ENCODE measurements at places on chromosomes 4 and X.

DNA sequence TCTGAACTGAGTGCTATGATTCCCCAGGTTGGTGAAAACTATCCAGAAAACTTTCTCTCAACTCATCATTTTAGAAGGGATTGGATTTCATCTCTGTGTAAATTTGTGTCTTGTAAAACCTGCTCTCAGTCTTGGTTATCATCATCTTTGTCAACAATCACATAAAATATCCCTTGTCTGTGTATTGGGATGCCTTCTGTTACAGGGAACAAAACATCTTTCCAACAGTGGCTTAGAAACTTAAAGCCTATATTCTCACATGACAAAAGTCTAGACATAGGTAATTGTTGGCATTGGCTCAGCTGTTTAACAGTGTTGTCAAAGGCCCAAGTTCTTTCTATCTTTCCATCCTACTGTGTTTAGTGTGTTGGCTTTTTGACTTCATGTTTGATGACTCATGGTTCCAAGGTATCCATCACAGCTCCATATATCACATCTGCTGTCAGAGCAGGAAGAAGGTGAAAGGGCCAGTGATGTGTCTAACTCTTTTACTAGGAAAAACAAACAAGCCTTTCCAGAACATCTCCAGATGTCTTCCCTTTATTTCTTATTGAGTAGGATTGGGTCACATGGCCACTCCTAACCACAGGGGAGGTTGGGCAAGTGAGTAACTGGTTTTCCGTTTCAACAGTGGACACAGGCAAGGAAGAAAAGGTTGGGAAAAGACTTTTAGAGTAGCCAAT lies 65.0 kb downstream of the PHEX start:
- no peak for DNase-seq

- no peak for DNase-seq
These were observed 590.8 kb downstream of the SPRY1 start for GRCh38 chr4:123987408-123987807.

DNA sequence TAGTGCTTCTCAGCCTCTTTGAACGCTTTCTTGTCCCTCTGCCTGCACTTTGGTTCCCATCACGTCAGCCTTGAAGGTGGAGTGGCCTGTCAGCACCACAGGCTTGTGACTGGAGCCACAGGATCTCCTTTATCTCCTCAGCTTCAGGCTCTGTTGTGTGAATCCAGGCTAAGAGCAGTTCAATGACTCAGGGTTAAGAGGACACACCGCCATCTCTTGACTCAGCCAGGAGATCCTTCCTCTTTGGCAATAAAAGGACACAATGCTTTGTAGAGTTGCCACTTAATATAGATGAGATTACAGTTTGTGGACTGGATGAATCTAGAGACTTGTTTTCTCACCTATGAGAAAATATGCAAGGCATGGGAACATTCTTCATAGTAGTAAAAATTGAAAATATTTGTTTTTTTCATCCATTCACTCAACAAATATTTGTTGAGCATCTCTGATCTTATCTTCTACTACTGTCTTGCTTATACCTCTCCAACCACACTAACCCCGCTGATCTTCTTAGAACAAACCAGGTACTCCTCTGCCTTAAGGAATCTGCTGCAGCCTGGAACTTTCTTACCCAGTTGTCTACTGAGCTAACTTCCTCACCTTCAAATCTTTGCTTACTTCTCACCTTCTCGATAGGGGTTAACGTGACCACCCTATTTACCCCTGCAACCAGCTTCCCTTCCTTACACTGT lies 62.3 kb downstream of the UCHL1 start:
- peak; percentile 28 for DNase-seq

- DNase-seq = no peak
These were observed 51.0 kb downstream of the ATXN3L start for GRCh38 chrX:13268874-13269273.

DNA sequence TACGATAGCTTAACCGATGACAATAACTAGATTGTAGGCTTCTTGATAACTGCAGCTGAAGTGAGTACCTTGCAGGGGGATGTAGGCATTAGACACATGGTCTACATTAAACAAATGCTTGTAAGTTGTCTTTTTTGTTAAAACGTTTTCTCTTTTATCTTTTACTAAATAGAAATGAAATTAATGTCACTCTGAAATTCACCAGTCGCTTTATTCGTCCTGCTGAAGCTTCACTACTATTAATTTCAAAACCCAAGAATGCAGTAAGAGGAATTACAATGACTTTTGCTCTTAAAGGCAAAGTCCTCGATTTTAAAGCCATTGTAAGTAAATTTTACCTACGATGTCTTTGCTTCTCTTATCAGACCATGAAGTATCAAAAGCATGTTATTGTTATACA lies 239.7 kb downstream of the CFAP47 start:
- DNase-seq = no peak

DNA sequence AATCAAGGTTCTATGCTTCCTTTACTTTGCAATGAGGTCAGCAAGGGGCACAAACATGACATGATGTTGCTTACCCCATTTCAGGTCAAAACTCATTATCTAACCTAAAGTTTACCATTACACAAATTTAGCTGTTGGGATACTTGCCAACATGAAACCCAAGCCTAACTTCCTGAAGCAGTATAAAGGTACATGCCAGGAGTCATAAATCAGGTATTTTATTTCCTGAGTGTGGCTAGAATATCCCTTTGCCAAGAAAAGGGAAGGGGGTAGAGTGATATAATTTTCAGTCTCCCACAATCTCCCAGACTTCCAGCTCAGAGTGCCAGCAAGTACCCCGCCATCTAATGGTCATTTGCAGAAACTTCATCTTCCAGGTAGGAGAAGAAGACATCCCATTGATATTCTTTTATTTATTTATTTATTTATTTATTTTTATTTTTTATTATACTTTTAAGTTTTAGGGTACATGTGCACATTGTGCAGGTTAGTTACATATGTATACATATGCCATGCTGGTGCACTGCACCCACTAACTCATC lies 136.6 kb downstream of the NEXMIF start:
- no peak for DNase-seq

- no peak for DNase-seq
These were observed 28.4 kb downstream of the CD99L2 start for GRCh38 chrX:150870029-150870428.

DNA sequence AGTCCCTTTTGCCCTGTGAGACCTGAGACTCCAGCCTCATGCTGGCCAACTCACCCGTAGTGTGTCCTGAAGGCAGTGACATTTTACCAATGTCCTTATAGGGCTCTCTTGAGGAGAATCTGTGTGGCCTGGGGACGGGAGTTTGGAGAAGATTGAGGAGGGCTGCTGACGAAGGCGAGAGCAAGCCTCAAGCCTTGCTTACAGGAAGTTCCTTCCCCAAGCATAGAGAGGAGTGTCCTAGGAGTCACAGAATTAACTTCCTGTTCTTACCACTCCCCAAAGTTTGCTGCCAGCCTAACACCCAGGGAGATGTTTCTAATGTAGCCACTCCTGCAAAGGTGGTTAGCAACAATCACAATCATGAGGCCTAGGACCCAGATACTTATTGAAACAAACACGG lies at the start of gene NXF3:
NXF3 (minus strand) TSS at position 202 of the 400 bp plus-strand sequence; CDS start at position 82, 120 bp downstream.
- DNase-seq = no peak

DNA sequence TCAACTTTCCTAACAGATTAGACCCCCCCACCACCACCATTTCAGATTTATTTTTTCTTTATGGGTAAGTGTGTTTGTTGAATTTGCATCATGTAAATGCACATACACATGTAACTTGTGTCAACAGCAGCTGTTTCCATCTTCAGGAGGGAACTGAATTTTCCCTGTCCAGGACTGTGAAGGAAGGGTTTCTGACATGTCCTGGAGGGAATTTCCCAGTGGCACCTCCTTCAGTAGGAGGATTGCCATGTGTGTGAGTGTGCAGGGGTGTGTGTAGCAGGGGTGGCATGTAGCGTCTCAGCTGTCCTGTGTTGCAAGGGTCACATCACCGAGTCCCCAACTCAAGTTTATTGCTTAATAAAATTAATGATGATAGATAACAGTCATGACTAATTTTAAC lies 19.7 kb downstream of the HERC6 start:
- no peak for DNase-seq

GRCh38 chr4:186144198-186144945 lies 39.9 kb downstream of the FAM149A start:
- DNase-seq = peak; percentile 61

GRCh38 chr4:3660086-3660927 lies 105.9 kb upstream of the ADRA2C start:
- DNase-seq = peak; percentile 56

DNA sequence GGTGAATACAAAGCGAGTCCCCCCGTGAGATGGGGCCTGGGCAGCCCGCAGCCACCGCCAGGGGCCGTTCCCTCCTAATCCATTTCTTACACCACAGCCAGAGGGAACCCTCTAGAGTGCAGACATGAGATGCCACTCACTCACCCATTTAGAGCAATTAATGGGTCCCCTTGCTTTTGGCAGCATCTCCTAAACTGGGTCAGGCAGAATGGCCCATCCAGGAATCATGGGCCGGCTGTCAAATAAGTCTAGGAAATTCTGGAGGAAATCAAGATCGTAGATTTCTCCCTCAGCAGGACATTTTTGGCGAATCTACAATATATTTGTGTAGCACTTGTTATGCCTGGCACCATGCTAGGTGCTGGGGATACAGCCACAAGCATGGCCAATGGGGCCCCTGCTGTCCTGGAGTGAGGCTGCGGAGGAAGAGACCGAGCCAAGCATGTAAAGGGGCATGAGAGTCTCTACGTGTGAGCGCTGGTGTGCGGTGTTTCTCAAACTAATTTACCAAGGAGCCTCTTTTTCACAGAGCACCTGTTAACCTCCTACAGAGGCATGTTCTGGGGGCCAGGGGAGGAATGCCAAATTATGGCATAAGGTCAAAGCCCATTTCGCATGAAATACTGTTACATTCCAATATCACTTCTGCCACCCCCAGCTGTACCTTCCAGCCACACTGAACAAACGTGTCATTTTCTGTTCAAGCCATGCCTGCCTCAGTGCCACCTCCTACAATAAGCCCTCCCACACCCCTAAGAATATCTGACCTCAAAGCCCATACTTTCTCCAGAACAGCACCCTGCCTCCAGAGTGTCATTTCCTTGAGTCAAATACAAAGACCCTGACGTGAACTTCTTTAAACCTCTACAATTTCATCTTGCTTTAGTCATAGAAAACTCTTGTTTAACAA lies 28.1 kb upstream of the JAKMIP1 start:
- DNase-seq = no peak

GRCh38 chr4:67343199-67343598 lies 202.1 kb downstream of the CENPC start:
- no peak for DNase-seq

DNA sequence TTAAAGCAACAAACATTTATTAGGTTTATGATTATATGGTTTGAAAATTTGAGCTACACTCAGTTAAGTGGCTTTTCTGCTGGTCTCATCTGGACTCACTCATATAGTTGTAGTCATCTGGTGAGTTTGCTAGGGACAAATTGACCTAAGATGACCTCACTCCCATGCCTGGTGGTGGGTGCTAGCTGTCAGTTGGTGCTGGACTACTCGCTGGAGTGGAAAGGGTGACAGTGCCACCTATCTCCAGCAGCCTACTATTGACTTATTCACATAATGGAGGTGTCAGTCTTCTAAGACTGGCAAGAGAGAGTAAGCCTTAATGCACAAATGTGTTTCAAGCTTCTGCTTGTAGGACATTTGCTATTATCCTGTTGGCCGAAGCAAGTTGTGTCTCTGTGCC lies 88.2 kb downstream of the TASL start:
- peak; percentile 39 for DNase-seq

DNA sequence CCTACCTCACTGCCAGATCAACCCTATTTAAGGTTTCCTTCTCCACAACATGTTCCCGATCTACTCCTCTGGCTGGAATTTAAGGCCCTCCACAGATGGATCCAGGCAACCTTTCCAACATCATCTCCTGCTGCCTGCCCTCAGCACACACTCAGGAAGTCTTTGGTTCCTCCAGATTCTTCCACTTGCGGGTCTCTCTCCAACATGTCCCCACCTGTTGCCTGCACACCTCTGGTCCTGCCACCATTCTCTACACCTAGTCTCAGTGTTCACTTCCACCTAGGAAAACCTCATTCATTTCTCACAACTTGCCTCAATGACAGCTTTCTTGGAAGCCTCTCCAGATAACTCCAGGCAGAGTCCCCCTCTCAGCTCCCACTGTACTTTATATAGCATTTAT lies 80.1 kb downstream of the RTL5 start:
- no peak for DNase-seq

DNA sequence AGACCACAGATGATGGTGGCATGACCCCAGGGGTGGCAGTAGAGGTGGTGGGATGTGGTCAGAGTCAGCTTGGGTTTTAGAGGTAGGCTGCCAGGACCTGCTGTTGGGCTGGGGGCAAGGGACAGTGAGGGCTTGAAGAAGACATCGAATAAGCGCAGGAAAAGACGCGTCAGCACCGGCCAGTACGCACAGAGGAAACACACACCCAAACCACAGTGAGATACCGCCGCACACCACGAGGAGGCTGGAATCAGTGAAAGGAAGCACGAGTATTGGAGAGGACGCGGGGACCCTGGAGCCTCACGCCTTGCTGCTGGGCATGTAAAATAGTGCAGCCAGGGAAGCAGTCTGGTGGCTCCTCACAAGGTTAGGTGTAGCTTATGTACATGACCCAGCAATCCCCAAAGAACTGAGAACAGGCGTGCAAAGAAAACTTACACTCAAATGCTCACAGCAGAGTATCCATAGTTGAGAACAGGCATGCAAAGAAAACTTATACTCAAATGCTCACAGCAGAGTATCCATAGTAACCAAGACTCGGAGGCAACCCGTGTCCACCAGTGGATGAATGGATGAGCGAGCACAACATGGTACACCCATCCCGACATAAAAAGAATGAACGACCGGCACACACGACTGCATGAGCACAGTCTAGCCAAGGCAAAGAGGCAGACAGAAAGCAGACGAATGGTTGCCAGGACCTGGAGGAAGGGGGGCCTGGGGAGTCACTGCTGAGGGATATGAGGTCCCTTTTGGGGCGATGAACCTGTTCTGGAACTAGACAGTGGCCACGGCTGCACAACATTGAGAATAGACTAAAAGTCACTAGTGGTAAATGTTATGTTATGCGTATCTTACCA lies 13.3 kb downstream of the PDZD4 start:
- peak; percentile 55 for DNase-seq

GRCh38 chrX:104324461-104325212 lies 69.9 kb upstream of the ESX1 start:
- no peak for DNase-seq

DNA sequence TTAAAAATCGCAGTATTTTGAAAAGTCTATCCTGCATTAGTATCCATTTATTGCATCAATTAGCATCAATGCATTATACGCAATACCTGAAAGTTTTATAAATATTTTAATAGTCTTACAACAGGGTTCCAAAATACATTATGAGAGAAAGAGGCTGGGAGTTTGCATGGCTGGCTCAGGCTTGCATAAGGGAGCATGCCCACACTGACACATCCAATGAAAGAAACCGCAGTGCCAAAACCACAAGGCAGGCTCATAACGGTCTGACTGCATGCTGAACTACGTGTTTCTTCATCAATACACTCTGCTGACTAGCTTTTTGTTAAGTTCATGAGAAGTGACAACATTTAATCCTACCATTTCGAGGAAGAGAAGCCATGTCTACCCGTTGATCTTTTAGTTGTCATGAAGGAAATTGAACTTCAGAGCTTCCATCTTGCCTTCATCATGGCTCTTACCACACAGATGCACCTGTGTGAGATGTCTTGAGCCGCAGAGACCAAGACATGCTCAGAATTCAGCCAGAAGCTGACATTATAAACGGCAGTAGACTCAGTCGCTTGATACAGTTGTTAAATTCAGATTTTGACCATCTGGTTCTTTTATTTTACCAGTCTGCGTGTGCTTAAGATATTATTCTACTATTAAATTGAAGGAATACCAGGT lies 168.8 kb upstream of the FRG1 start:
- DNase-seq = no peak

Data from ELF-1 (cell line).